ENCODE measurements at places on chromosomes 3 and 15.

- DNase-seq, result no peak
These were observed 52.4 kb downstream of the EIF4E3 start for GRCh38 chr3:71672807-71673206.

- DNase-seq, result no peak
These were observed 220.7 kb downstream of the FHIT start for GRCh38 chr3:61030469-61031035.

GRCh38 chr15:70199124-70199482 is 101.4 kb upstream of the TLE3 start:
- no peak for DNase-seq

GRCh38 chr3:197336348-197336747 is 37.9 kb upstream of the DLG1 start:
- no peak for DNase-seq

GRCh38 chr15:78207641-78208340 is 26.6 kb downstream of the ACSBG1 start:
- no peak for DNase-seq

- DNase-seq, result peak; percentile 12
These were observed 128.5 kb downstream of the SQOR start for GRCh38 chr15:45763170-45763869.

GRCh38 chr3:9345041-9345440 is 17.8 kb upstream of the THUMPD3 start:
- DNase-seq, result peak; percentile 1

GRCh38 chr3:37816271-37816670 is 45.4 kb upstream of the CTDSPL start:
- no peak for DNase-seq

- DNase-seq, result no peak
These were observed 5.3 kb downstream of the EIF5A2 start for GRCh38 chr3:170903123-170903522.

DNA sequence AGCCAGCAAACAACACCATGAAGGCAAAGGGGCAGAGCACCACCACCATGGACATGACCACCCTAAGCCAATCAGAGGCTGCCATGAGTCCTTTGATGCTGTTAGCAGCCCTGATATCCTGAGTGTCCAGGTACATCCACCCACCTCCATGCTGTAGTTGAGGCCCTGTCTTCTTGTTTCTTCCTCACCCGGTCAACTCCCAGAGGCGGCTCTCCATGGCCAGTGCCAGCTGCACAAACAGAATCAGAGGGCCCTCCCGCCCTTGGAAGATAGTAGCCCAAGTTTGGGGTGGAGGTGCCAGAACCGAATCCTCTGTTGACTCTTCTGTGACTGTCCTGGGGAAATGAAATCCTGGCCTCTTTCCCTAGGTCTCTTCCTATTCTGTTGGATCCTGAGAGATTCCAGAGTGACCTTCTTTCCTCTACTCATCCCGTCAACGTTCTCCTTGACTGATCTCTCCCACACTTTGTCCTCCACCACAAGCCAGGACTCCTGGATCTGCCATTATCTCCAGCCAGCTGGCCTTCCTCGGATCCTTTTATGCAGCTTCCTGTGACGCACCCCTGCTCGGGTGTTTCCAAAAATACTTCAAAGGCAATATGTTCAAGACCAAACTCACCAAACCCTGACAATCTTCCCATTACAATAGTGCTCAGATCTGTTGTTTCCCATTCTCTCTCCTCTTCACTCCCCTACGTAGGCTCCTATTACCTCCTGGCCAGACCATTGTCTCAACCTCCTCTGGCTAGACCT is 45.4 kb upstream of the DLG1 start:
- no peak for DNase-seq

DNA sequence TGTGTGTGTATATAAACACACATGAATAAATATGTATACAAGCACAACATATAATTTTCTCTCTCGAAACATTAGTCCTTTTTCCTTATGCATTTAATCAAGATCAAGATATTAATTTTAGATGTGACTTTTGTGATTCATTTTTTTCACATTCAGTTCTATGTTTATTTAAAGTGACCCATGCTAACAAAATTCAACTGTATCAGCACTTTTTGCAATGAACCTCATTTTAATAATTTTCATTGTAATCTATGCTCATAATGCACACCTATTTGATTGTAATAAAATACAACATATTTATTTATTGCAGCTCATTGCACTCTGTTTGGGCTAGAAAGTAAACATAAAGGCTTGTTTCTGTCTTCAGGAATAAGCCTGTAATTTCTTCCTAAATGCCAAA is 586.3 kb downstream of the ROBO2 start:
- no peak for DNase-seq

- peak; percentile 57 for DNase-seq
These were observed 34.6 kb downstream of the CRABP1 start for GRCh38 chr15:78374436-78375393.

DNA sequence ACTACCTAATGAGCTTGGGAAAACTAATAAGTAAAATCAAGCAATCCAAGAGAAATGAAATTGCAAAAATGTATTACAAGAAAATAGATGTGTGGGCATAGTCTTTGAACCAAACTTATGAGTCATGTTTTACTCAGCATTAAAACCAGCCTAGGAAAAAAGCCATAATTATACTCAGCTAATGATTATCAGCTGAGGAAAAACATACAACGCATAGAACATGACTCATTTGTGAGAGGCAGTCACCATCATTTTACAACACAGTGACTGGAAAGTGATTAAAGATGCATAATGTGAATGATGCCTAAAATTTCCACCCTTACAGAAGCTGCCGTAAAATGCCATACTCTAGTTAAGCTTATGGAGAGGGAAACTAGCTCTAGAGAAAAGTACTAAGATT is 238.0 kb upstream of the EOMES start:
- no peak for DNase-seq

GRCh38 chr15:67024314-67024997 is 40.9 kb upstream of the SMAD3 start:
- DNase-seq, result peak; percentile 87

DNA sequence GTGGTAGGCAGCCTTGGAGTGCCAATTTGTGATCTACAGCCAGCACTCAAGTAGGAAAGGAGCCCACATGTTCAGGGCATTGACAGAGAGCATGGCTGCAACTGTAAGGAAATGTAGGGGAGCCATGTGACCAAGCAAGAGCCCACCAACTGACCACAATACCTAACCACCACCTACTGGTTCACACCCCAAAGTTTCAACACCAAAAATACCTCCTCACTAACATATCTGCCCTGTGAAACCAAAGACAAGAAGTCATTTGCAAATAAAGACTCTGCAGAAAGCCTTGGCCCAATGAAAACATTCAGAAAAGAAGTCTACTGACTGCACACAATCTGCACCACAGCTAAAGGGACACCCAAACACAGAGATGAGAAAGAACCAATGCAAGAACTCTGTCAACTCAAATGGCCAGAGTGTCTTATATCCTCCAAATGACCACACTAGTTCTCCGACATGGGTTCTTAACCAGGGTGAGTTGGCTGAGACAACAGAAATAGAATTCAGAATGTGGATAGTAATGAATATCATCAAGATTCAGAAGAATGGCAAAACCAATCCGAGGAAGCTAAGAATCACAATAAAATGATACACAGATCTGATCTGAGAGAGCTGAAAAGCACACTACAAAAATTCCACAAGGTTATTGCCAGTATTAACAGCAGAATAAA is 40.6 kb downstream of the SLC9C1 start:
- no peak for DNase-seq

DNA sequence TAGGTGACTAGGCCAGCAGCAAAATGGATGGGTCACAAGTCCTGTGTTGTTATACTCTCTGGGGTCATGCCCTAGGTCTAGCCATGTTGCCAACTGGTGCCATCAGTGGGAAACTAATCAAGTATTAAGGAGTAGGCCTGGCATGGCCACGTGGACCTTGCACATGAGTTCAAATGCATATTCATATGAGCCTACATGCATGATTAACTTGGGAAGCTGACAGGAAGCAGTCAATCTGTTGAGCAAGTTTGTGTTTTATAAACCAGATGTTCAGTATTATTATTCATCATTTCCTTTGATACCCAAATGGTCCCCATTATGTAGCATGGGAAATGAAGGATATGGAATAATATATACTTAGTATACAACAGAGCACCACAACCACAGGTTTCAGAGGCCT is 95.0 kb downstream of the LRTM1 start:
- no peak for DNase-seq
